ENCODE measurements at places on chromosomes 16 and 17. TPM values are rescaled to one million over a fixed set of nuclear protein-coding genes. Genes with fewer than 3 reads are reported as not detected.

Gene TUBB3
- 167 TPM for total RNA-seq

Gene SYNGR3
- total RNA-seq = 6.1 TPM

Gene GPR179
- total RNA-seq = 0.05 TPM

Gene WDR45B
- 94.5 TPM for total RNA-seq

Gene NPW
- total RNA-seq = 1.0 TPM

Gene USP43
- 3.8 TPM for total RNA-seq

Gene SRCIN1
- total RNA-seq = 2.9 TPM

Gene CNGB1
- 0.07 TPM for total RNA-seq
